NCI-H1105 (cell line): ENCODE measurements at places on chromosomes 2 and 18.

DNA sequence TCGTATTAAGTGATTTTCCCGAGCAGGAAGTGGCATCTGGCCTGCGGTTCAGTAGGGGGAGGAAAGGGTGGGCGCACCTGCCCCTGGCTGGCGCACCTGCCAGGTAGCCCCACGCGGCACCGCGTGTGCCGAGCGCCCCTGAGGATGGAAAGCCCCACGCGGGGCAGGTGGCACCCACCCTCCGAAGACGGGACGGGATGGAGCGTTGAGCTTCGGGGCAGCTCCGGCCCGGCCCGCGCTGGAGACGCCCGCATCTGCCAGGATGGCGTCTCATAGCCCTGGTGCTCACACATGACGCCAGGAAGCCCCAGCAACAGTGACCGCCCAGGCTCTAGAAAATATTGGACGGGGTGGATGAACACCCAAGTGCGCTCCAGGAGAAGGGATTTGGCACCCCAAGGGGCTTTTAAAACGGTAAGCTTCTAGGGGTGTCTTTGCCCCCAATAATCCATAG, 2.5 kb upstream of the NFATC1 start:
- DNase-seq = peak; percentile 49

DNA sequence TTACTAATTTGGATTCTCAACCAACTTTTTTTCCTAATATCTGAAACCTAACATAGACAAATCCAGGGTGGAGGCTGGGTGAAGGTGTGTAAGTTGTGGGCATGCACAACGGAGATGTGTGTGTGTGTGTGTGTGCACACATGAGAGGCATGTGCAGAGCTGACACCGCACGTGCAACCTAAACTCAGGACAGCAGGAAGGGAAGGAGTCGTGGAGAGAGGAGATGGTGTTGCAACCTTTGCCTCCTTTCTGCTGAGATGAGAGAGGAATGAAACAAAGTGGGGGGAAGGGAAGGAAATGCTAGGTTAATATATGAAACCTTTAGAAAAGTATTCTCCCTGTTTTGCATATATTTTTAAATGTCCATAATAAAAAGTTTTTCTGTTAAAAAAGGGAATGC, 64.7 kb downstream of the KCTD1 start:
- DNase-seq = no peak

- DNase-seq = no peak
Observed at GRCh38 chr18:48820483-48821250, 130.1 kb downstream of the SMAD7 start.

GRCh38 chr2:188050726-188051125, 240.9 kb upstream of the GULP1 start:
- no peak for DNase-seq

DNA sequence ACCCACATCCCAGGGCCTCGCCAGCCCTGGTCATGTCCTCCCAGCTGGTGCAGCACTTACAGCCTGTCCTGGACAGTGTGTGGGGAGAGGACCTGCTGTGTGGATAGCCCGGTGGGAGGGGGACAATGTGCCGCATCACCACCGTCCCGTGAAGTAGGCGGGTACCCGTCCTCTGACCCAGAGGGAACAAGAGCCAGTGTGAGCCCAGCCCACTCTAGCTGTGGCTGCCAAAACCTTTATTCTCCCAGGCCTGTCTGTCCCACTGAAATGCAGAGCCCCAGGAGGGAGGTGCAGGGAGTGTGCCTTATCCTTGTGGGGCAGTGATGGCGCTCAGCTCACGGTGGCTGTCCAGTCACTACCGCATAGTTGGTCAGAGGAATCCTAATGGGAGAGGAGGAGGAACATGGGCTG, 1.7 kb downstream of the TRAF3IP1 start:
- no peak for DNase-seq

DNA sequence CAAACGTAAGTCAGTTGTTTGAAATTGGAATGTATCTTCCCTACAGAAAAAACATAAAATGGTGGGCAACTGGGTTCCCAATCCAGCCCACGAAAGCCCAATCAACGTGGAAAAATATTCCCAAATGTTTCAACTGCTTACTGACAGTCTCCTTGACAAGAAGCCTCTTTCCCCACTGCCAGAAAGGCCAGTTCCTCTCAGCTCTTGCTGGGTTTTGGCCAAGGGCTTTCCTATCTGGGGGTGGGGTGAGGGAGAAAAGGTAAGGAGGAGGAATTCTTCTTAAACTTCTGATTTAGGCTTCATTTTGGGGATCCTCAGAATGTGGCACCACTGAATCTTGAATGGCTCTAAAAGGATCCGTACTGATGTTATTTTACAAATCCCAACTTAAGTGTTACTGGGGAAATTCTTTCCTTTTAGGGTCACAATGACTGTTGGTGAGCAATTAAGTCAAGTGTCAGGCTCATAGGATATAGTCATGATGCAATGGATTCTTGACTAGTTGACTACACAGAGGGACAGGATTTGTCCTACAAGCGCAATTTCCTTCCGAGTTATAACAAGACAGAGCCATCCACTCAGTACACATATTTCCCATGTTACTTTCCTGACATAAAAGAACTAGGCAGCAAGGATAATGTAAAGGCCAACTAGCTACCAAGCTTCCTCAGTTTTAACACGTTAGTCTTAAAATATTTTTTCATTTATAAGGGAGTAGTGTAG, 73.6 kb downstream of the SPRED2 start:
- DNase-seq = no peak

DNA sequence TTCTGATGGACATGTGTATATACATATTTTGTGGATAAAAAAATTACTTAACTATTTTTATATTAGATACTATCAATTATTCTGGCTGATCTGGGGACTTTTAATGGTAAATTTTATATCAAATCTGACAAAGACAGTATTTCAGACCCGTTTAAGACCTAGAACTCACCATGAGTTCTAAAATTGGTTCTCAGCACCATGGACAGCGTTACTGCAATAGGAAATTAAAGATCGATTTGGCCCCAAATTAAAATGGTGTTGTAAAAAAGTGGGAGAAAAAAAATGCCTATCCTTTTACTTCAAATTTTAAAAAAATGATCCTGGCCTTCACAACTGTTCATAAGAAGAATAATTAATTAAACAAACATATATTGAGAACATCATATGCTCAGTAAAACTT, 919 bp upstream of the SCN2A start:
- no peak for DNase-seq

DNA sequence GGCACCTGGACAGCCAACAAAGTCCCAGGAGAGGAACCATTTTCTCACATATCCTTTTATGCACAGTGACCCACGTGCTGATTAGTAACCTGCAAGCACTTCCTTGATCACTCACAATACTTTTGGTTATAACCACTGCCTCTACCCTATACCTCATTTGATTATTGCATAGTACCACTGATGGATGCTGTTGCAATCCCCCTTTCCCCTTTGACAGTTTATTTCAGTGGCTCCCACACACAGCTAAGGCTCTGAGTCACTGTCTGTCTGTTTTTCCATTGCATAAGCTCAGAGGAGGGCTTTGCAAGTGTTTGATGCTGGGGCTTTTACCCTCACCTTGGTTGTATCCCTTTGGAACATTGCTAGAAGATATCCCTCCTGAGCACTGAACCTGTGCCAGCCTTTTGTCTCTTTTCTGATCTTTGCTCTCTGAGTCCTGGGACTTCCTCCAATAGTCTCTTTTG, 101.7 kb upstream of the RBBP8 start:
- DNase-seq = no peak

DNA sequence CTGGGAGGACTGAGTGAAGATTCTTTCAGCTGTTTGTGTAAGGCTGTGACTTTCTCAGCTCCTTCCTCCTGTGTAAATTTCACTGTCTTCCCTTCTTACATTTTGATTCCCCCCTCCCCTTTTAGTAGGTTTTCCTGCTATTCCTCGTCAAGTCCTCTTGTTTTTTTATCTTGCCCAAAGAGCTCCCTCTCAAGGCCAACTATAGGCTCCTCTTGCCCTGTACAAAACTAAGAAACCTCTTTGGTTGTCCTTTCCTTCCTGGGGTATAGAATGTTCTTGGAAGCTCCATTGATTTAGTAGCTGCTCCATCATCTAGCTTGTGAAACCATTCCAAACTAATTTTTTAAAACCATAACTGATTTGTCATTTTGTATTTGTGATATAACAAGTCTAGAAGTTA, 7.3 kb downstream of the CCDC121 start:
- DNase-seq = no peak

- DNase-seq = peak; percentile 51
Observed at GRCh38 chr2:191935247-191935646, 88.4 kb upstream of the CAVIN2 start.

GRCh38 chr2:216082805-216083204, 1.1 kb downstream of the TMEM169 start:
- no peak for DNase-seq

GRCh38 chr2:46230115-46230571, 67.1 kb upstream of the EPAS1 start:
- DNase-seq = no peak

- no peak for DNase-seq
Observed at GRCh38 chr2:85886590-85886989, 2.2 kb downstream of the ST3GAL5 start.

DNA sequence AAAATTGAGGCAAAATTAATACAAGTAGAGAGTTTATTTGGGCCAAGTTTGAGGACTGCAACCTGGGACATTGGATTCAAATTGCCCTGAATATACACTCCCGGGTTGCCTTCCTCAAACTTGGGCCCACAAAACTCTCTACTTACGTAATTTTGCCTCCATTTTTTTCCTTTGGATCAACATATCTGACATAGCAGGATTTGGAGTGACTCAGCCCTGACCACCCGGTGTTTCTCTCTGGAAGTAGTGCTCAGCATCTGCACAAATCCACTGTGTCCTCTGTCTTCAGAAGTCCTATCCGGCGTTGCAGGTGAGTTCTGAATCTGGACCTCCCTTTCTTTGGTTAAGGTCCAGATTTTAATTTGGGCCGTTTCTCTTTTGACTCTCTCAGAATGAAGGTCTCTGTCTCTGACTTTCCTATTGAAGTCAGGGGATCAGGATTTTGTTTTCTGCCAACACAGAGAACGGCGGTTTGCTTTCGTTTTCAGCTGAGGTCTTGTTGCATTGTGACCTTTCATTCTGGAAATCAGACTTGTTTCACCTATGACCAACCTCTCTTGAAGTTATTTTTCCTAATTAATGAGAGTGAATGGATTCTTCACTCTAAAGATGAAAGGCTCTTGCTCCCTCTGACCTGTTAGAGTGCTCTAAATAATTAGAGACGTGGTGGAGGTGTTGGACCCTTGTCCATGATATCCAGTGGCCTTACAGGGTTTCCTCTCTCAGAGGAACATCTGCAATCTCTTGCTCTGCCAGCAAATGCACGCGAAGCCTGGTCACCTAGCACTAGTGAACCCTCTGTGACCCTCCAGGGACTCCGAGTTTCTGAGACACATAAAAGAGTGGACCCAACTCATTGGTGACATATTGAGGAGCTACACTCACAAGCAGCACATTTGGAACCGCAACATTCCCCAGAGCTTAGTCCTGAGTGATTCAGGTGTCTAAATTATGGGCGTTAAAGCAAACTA, 13.6 kb downstream of the TCF23 start:
- DNase-seq = no peak

- DNase-seq = no peak
Observed at GRCh38 chr2:132646540-132647108, 23.4 kb downstream of the LYPD1 start.

DNA sequence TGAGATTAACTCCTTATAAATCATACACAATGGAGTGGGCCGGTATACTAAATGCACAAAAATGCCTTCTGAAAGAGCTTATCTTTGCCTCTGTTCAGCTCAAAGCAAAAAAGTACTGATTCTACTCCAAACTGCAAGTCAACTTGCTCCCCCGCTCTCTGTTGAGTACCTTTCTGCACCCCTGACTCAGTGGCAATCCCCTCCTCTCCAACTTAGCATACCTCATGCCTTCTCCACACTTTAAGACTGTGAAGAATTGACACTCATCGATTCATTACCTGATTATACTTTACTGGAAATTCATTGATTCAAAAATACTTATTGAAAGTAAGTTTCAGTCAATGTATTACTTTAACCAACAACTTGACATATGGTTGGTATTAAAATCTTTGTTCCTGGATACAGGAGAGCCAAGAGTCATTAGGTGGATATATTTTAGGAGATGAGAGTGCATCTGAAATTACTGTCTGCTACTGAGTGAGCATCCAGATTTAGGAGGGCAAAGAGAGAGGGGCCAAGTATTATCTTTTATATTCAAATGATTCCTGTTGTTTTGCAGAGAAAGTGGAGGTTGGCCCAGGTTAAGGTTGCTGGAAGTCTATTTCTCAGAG, 187.7 kb downstream of the ICOS start:
- no peak for DNase-seq

- no peak for DNase-seq
Observed at GRCh38 chr2:180716186-180717180, 263.9 kb upstream of the UBE2E3 start.

DNA sequence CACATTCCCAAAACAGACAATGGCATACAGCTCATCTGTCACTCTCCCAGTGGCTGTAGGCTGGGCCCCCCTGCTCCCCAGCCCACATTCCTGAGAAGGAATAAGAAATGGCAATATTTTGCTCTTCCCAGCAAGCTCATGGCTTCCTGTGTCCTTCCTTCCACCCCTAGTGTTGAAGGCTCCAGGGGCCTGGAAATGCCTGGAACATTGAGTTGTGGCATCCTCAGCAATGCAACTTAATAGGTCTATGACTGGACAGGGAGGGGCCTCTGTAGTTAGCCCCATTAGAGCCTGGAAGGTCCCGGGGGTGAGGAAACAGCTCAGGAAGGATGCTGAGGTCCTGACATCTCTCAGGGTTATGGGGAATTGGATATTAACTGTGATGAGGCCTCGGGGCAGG, 3.3 kb downstream of the KIF3C start:
- DNase-seq = no peak

- DNase-seq = no peak
Observed at GRCh38 chr2:127163921-127164320, 56.2 kb downstream of the CYP27C1 start.

- no peak for DNase-seq
Observed at GRCh38 chr2:240642061-240642805, 17.0 kb downstream of the GPR35 start.

GRCh38 chr2:227657199-227657845, 9.3 kb upstream of the SCYGR5 start:
- DNase-seq = no peak

DNA sequence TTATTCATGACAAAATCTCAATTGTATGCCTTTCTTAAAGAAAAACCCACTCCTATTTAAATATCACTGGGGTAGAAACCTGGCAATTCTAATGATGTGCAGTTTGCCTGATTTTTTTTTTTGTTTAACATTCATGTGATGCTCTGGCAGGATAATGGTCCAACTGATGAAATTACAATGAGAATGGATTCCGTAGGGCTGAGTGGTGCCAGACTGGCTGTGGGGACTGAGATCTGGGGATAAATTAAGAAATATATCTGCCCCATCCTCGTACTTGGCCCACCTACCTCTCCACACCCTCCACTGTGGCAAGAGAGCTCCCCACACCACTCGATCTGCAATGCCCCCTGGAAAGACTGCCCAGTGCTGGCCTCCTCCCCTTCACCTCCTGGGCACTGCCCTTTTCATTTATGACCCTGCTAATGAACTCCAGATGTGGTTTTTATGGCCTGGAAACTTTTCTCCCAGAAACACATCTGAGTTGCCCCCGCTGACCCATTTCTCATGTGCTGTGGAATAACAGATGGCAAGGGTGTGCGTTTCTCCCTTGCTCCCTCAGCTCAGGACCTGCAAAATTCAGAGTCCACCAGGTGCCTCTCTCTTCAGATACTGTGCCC, 33.0 kb upstream of the RPL37A start:
- no peak for DNase-seq

GRCh38 chr2:47401789-47402554, 984 bp upstream of the MSH2 start:
- no peak for DNase-seq

GRCh38 chr2:215328066-215328465, 16.2 kb downstream of the ATIC start:
- no peak for DNase-seq

- no peak for DNase-seq
Observed at GRCh38 chr2:69177063-69177771, 164.2 kb downstream of the ANTXR1 start.
